ENCODE measurements at places on chromosomes 4 and X.

GRCh38 chrX:10166731-10167151 is 10.0 kb downstream of the CLCN4 start:
- DNase-seq = peak; percentile 49

GRCh38 chr4:147479786-147480185 is 1.1 kb upstream of the EDNRA start:
- DNase-seq = no peak

- DNase-seq = no peak
Measured at GRCh38 chr4:99886146-99886545, 8.1 kb downstream of the LAMTOR3 start.

DNA sequence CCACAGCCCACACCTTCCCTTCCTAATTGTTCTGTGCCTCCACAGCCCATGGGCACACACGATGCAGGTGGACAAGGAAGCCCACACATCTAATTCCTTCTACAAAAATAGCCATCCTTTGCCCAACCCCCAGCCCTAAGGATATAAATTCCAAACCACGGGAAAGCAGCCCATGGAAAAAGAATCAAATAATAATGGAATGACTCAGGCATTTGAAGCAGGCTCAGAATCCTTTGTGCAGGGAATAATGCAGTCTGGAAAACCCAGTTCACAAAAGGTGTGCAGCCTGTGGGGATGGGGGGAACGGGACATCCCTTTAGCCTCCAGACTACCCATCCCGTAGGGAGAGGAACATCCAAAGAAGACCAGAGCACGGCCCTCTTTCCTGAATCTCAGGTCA is 342.3 kb upstream of the GALNT7 start:
- DNase-seq = no peak

GRCh38 chr4:128848461-128848860 is 39.0 kb downstream of the JADE1 start:
- DNase-seq = no peak

GRCh38 chr4:122010610-122011009 is 58.8 kb upstream of the TRPC3 start:
- DNase-seq = no peak

GRCh38 chrX:120294651-120295050 is 16.6 kb downstream of the TMEM255A start:
- DNase-seq = no peak

DNA sequence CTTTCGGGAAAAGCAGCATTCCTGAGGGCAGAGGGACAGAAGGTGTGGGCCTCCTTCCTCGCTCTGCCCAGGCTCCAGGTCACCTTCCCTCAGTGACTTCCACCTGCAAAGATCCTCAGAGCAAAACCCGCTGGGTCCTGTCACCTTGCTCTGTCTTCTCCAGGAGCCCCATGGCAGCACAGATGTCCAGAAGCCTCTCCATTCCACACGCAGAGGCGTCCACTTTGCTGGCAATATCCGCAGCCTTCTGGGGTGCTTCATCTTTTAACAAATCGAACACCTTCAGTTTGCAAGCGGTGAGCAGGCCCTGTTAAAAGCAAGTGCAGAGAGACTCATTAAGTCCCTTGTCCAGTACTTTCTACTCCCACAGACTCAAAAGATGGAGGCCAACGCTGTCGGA is 27.3 kb downstream of the ASMTL start:
- no peak for DNase-seq

DNA sequence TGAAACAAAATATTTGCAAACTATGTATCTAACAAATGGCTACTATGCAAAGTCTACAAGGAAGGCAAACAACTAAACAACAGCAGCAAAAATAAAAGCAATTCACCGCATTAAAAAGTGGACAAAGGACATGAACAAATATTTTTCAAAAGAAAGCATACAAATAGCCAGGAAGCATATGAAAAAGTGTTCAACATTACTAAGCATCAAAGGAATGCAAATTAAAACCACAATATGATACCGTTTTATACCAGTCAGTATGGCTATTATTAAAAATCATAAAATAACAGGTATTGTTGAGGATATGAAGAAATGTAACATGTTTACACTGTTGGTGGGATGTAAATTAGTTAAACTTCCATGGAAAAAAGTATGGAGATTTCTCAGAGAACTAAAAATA is 1106.7 kb downstream of the PDHA2 start:
- DNase-seq = no peak

- peak; percentile 9 for DNase-seq
Measured at GRCh38 chr4:55008166-55009056, 117.0 kb downstream of the KDR start.

DNA sequence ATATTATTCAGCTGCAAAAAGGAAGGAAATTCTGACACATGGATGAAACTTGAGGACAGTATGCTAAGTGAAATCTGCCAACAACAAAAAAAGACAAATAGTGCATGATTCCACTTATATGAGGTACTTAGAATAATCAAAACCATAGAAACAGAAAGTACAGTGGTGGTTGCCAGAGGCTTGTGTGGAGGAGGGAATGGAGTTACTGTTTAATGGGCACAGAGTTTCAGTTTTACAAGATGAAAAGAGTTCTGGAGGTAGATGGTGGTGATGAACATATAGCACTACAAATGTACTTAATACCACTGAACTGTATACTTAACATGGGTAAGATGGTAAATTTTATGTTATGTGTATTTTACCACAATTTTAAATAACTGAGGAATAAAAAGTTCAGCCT is 212.0 kb upstream of the KLF3 start:
- no peak for DNase-seq
